ENCODE measurements at places on chromosomes 5 and 9.

- DNase-seq = no peak
Observed at GRCh38 chr5:174623433-174624019, 100.9 kb upstream of the MSX2 start.

GRCh38 chr5:43543434-43543833 is 13.4 kb downstream of the PAIP1 start:
- DNase-seq = no peak

DNA sequence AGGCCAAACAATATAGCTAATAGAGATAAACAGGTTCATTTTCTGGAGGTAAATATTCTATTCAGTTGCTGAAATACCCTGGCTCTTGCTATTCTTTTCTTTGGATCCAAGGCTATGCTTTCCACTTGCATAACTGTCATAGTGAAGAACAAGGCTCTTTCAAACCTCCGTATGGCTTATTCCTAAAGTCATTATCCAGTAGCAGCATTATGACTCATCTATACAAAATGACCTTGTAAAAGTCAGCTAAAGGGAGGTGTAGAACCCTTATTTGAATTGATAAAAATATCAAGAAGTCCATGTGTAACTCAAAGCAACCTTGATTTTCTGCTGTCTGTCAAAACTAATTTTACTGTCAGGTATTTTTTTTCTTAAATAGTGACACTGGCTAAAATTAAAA is 447.8 kb downstream of the PLK2 start:
- DNase-seq = no peak

- DNase-seq = no peak
Observed at GRCh38 chr9:2298217-2298616, 283.1 kb downstream of the SMARCA2 start.

DNA sequence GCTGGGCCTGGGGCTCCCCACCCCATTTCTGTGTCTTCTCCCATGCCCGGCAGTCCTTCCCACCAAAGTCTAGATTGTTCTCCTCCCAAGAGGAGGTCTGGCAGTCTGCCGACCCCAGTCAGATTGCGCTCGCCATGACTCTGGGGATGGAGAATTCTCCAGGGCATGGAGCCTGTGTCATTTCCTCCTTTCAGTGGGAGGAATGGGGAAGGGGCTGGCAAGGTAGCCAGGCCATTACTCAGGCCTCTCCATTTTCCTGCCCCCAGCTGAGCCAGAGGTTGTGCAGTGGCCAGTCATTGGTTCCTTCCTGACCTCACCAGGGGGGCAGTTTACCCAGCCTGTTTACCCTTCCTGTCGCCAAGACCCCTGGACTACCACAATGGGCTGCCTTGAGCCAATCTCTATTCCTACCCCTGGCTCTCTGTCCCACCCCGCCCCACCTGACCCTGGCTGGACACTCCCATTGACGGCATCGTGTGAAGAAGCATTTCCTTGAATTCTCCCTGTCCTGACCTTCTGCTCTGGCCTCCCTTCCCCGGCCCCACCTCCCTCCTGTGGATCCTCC is 628 bp downstream of the SYNPO start:
- DNase-seq = peak; percentile 97

DNA sequence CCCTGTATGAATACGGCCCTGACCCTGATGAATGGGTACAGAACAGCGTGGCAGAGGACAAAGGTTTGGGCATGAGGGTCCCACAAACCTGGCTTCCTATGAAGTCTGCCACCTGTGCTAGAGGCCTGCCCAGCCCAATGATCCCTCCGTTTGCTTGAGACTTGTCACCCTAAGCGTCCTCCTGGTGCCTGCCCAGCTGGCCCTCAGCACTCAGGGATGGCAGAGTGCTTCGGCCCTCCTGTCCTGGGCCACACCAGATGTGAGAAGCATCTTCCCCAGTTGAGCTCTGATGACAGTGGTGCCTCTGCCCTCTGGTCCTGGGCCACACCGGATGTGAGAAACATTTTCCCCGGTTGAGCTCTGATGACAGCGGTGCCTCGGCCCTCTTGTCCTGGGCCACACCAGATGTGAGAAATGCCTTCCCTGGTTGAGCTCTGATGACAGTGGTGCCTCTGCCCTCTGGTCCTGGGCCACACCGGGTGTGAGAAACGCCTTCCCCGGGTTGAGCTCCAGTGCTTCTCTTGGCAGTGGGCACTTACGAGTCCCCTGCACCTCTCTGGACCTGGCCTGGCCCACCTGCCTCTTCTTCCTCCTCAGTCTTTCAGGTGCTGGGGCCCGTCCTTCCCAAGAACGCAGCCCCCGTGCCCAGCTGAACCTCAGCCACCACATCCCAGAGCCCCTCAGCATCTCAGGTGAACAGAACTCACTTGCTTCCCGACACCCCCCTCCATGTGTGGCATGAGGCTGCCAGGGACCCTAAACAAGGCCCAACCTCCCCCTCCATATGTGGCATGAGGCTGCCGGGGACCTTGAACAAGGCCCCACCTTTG is 253.1 kb upstream of the IRX1 start:
- DNase-seq = no peak

- no peak for DNase-seq
Observed at GRCh38 chr9:135136481-135136880, 49.0 kb downstream of the OLFM1 start.

- DNase-seq = no peak
Observed at GRCh38 chr5:171897231-171897630, 109.2 kb downstream of the FBXW11 start.

- peak; percentile 72 for DNase-seq
Observed at GRCh38 chr9:98010445-98010844, 27.3 kb downstream of the ANP32B start.

- DNase-seq = no peak
Observed at GRCh38 chr9:104844710-104845109, 80.8 kb downstream of the NIPSNAP3B start.

DNA sequence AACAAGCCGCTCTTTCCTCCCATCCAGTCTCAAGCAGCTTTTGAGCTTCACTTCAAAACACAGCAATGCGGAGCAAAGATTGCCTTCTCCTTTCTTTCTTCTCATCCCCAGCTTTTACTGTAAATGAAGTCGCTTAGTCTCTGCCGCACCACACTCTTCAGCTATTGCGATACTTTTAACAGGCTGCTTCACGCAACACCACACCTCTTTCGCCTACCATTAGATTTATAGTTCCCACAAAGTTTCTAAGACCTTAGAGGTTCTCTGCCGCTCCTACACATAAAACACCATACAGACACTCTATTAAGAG is 711 bp downstream of the PGGT1B start:
- DNase-seq = peak; percentile 23

- peak; percentile 31 for DNase-seq
Observed at GRCh38 chr5:123813937-123814624, 302.1 kb downstream of the CSNK1G3 start.

DNA sequence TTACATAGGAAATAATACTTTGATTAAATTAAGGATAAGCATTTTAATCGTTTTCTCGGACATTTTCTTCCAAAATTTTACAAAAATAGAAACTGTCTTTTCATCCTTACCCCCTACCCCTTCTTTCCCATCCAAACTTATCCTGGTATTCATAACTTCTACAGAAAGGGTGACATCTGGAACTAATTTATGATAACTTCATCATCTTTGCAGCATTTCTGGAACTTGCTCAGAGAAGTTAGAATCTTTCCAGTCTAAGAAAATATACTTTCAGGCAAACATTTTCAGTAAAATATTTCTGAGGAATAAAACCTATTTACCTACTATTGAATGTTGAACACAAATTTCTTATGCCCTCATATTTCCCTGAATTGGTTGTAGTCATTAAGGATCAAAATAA is 309.0 kb downstream of the MAN2A1 start:
- no peak for DNase-seq

DNA sequence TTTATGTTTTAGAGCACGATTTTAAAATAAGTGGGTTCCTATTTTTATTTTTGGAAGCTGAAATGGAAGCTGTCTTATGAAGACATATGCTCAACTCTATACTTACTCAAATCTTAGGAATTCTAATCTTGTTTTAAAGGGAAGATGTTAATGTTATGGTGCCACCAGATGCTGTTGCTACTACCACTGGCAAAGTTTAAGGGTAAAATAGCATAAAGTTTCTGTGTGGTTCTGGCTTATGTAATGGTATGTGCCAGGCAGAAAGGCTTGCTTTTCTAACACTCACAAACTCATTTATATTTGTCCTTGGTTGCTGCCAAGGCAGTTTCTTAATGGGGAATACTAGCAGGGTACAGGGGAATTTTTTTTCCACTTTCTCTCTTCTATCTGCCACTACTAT is 204.9 kb downstream of the ZSWIM6 start:
- DNase-seq = no peak

DNA sequence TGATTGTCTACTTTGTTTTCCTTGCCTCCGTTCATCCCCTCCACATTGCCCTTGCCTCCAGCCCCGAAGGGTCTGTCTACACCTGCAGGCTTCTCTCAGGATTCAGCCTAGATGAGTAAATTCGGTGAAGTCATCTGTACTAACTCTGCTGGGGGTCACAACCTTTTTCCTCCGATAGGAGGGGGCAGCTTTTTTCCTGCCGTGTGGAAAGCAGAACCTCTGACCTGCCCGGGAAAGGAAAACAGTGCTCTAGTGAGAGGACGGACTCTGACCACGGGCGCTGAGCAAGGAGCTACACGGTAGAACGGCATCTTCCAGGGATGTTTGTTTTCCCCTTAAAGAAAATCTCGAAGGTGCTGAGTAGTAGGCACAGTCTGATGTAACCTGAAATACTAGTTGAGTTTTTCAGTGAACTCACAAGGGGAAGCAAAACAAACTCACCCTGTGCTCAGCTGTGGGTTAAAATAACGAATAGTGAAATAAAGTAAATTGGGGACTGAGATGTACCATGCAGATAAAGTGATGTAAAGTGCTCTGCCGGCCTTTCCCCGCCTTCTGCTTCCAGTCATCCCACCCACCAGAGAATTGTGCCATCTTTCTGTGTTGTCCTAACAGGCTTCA is 281.8 kb downstream of the AOPEP start:
- DNase-seq = no peak

GRCh38 chr5:9713356-9713755 is 83.2 kb upstream of the TAS2R1 start:
- no peak for DNase-seq

DNA sequence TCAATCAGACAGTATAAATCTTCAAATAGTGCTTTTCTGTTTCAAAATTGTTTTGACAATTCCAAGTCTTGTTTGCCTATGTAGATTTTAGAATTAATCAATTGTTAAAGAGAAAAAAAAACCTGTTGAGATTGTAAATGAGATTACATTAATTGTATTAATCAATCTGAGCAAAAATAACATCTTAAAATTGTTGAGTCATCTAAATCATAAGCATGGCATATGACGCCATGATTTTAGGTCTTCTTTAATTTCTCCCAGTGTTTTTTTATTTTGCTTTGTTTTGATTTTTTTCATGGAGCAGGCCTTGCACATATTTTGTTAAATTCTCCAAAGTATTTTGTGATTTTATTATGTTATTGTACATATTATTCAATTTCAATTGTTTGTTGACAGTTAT is 988.0 kb upstream of the SEMA6A start:
- DNase-seq = no peak

- DNase-seq = peak; percentile 67
Observed at GRCh38 chr9:121267689-121268597, at the start of gene GSN. TSS of gene GSN (plus strand) at chr9:121268162. CDS start at chr9:121301972, 33,810 bp downstream.

DNA sequence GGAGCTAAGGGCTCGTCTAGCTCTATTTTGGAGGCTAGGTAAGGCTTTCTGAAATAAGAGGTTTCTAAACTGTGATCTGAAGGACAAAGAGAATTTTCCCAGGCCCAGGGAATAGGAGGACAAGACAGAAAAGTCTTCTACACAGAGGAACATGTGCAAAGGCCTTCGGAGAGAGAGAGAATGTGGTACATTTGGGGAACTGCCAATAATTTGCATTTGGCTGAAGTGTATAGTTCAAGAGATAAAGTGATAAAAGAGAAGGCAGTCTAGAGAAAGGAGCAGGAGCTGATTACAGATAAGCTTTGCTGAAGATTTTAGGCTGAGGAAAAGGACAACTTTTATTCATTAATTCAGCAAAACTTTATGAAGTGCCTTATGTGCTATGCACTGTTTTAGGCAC is 214.4 kb upstream of the ELL2 start:
- no peak for DNase-seq

GRCh38 chr9:128286440-128286839 is 10.4 kb downstream of the SWI5 start:
- peak; percentile 64 for DNase-seq

GRCh38 chr9:116959809-116960208 is 272.7 kb downstream of the TRIM32 start:
- no peak for DNase-seq

GRCh38 chr5:151550146-151550545 is 41.0 kb downstream of the FAT2 start:
- no peak for DNase-seq

- DNase-seq = peak; percentile 63
Observed at GRCh38 chr9:107487521-107488374, 1.8 kb downstream of the KLF4 start.

- no peak for DNase-seq
Observed at GRCh38 chr9:129383019-129383560, 205.0 kb upstream of the IER5L start.

- peak; percentile 56 for DNase-seq
Observed at GRCh38 chr5:142810081-142810480, 39.9 kb downstream of the ARHGAP26 start.

DNA sequence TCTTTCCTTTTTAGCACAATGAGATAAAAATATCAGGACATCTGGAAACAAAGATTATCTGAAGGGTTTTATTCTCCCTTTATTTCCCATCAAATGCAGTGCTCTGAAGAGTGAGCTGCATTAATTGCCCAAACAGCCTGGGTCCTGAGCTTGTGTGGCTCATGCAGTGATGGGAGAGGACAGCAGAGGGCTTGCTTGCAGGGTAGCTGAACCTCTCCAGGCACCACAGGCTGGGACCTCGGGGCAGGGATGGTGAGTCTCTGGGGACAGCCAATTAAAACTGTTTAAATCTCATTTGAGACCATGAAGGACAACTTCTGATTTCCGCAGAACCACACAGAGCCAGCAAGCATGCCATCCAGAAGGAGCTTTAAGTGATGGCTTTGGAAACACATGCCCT is 71.2 kb downstream of the PLAC8L1 start:
- DNase-seq = no peak

- no peak for DNase-seq
Observed at GRCh38 chr5:127083711-127084110, 10.4 kb upstream of the C5orf63 start.

DNA sequence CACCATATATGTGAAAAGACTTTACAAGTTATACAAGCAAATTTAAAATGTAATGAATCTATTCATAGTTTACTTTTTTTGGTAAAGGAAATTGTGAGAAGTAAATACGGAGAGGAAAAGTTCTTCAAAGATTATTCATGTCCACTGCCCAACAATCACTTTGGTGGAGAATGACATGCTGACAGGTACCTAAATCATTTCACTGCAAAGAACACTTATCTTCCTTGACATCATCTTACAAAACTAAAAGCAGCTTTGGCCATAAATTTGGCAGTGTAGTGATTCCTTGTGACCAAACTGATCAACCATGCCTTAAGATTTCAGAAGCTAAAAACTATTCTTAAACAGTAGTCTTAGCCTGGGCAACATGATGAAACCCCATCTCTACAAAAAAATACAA is 42.5 kb downstream of the GOLPH3 start:
- DNase-seq = no peak

Measured in fibroblast of pulmonary artery (primary cell).